ENCODE measurements at places on chromosomes 1 and 21. TPM values are rescaled to one million over a fixed set of nuclear protein-coding genes. Genes with fewer than 3 reads are reported as not detected.

Gene PTPN14
- total RNA-seq = 72.4 TPM

Gene AADACL4
- not detected for total RNA-seq

Gene C8A
- not detected for total RNA-seq

Gene CAMK1G
- not detected for total RNA-seq

Gene COL11A1
- not detected for total RNA-seq

Gene MAP3K6
- 10.3 TPM for total RNA-seq

Gene FCRL2
- total RNA-seq = 0.47 TPM

Gene ANKRD45
- not detected for total RNA-seq

GRCh38 chr1:155177192-155177917, 3.7 kb downstream of the TRIM46 start:
- no peak for DNase-seq

GRCh38 chr1:231338270-231339128, at the start of gene SPRTN:
SPRTN (plus strand) TSS chr1:231338293; CDS start chr1:231338384, 91 bp downstream.
- DNase-seq = no peak

DNA sequence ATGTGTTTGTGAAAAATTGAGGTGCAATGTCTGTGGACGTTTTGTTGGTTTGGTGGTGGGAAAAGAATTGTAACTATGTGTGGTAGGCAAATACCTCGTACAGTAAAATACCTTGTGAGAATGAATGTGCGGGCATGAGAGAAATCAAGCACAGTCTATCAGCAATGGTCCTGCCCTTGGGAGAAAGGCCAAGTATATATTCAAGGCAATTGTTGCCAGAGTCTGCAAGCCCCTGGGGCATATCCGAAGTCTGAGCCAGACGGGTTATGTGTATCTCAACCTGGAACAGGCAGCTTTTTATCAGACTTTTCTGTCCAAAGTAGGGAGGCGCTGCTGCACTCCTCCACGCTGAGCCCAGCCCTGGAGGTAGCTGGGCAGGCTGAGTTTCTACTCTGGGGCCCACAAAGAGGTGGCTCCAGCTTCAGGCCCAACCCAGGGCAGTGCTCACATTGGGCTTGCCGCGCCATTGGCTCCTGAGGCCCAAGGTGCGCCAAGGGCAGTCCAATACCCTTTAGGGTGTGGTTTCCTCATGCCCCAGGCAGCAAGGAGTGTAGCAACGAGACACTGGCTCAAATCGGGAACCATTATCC, 9.4 kb upstream of the GNL2 start:
- DNase-seq = no peak

- no peak for DNase-seq
Measured at GRCh38 chr1:214859647-214860046, 222.9 kb upstream of the KCNK2 start.

DNA sequence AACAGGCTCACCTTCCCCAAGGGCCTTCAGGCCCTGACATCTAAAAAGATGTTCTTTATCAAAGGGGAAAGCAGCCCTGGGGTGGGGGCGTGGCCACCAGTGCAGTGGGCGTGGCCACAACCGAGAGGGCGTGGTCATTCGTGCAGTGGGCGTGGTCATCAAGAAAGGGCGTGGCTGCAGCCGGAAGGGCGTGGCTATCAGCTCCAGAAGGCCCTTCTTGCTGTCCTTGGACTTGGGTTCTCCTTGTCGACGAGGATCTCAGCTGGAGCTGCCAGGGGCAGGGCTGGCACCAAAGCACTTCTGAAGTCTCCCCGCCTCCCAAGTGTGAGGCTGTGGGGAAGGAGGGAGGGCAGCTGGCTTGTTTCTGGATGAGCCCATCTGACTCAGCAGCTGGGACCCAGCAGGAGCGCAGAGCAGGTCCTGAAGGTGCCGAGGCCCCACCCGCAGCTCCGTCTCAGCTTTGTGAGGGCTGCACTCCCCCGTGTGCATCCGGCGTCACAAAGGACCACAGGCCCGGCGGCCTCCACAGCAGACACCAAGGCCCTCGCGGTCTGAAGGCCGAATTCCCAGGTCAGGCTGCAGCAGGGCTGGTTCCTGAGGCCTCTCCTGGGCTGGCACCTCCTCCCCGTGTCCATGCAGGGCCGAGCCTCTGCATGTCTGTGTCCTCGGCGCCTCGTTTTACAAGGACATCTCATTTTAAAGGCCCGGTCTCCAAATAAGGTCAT, 12.8 kb downstream of the PDE9A start:
- peak; percentile 22 for DNase-seq

- no peak for DNase-seq
Measured at GRCh38 chr1:228089519-228090380, 7.2 kb downstream of the ARF1 start.

GRCh38 chr1:229828461-229828860, 202.4 kb downstream of the URB2 start:
- DNase-seq = no peak

- no peak for DNase-seq
Measured at GRCh38 chr1:222047366-222047765, 305.5 kb upstream of the DUSP10 start.

DNA sequence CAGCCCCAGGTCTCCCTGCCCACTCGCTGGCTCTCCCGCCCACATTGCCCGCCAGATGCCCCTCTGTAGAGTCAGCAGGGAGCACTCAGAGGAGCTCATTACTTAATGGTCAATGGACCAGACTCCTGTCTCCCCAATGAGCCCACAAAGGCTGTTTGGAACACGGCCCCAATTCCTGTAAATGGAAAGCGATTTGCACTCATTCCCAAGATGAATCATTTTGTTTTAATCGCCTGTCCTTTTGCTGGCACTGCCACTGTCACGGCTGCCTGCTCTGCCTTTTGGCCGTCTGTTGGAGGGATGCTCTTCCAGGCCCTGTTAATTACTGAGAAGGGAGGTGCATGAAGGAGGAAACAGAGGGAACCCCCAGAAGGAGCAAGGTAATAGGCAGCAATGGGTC, 44.8 kb upstream of the ATP2B4 start:
- no peak for DNase-seq

GRCh38 chr21:38310646-38311485, 54.1 kb downstream of the KCNJ15 start:
- DNase-seq = no peak

GRCh38 chr1:74620242-74620641, 53.4 kb downstream of the ERICH3 start:
- no peak for DNase-seq

- no peak for DNase-seq
Measured at GRCh38 chr1:31511848-31512615, 64.3 kb upstream of the TINAGL1 start.

DNA sequence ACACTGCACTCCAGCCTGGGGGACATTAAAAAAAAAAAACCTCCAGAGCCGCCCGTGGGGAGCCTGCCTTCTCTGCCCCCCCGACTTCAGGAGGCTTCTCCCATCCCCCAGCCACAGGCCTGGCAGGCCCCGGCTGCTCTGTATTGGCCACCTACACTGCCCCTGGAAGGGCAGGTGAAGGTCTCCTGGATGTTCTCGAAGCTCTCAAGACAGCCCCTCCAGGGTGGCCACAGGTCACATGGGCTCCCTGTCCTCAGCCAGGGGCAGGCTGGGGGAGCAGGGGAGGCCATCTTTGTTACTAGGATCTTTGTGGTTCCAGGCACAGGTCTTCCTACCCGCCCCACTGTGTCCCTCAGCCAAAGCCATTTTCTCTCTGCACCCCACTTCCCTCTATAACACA, 32.8 kb downstream of the PADI6 start:
- no peak for DNase-seq

- no peak for DNase-seq
Measured at GRCh38 chr1:1199961-1200875, 6.2 kb downstream of the TNFRSF18 start.

GRCh38 chr1:25501235-25502058, 42.0 kb upstream of the LDLRAP1 start:
- no peak for DNase-seq

DNA sequence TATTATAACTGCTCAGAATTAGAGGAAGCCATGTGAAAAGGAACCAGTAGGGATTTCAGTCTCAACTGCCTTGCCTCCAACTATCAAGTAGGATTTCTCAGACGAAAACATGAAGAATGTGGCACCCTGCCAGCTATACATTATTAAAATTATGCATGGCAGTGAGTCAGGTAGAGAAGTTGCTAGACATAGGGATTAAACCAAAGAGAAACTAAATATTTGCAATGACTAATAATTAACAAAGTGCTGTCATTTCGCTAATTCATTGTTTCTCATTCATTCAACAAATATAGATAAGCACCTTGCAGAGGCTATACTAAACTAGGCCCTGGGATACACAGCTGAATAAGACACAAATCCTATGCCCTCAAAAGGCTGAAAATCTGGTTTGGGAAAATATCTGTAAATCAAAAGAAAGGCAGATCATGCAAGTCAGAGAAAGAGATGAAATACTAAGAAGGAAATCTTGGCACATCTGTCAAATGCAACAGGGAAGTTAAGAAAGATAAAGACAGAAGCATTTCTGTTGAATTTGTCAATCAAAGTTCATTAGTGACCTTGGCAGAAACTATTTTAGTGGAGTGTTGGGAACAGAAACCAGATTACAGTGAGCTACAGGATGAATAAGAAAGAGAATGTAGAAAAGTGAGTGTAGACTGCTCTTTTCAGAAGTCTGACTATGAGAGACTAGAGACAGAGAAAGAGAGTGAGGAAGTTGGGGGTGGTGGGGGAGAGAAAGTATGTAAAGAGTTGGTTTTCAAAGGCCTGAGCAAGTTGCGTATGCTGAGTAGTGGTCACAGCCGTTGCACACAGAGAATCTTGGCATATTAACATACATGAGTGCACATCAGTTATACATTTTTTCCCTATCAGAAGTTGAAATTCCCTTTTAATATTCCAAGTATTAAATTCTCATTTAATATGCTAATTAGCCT, 14.7 kb upstream of the NBPF11 start:
- peak; percentile 55 for DNase-seq

- DNase-seq = peak; percentile 79
Measured at GRCh38 chr1:180188091-180188506, 33.4 kb downstream of the QSOX1 start.

- DNase-seq = no peak
Measured at GRCh38 chr21:36265431-36265830, 54.6 kb upstream of the MORC3 start.

- DNase-seq = peak; percentile 35
Measured at GRCh38 chr1:14737561-14738094, 139.1 kb downstream of the KAZN start.

- DNase-seq = no peak
Measured at GRCh38 chr1:3135073-3135702, 66.2 kb downstream of the PRDM16 start.

Measured in Calu3 (cell line).